NCI-H2081 treated with DMSO at 0.1 percent for 48 hours (cell line): ENCODE measurements at places on chromosomes 2 and 18.

GRCh38 chr18:53531896-53532295, 692.6 kb downstream of the MBD2 start:
- DNase-seq: no peak

- no peak for DNase-seq
These were observed 9.8 kb upstream of the FZD5 start for GRCh38 chr2:207779523-207779922.

- DNase-seq: no peak
These were observed 29.2 kb downstream of the NIFK start for GRCh38 chr2:121707344-121707919.

GRCh38 chr2:228273159-228273558, 91.7 kb upstream of the SPHKAP start:
- DNase-seq: no peak

GRCh38 chr2:105834931-105835330, 90.2 kb downstream of the NCK2 start:
- DNase-seq: no peak

- no peak for DNase-seq
These were observed 133.4 kb downstream of the SS18 start for GRCh38 chr18:25957017-25957416.

- no peak for DNase-seq
These were observed 211.8 kb downstream of the SLC8A1 start for GRCh38 chr2:40240070-40240469.

- DNase-seq: no peak
These were observed at the start of gene ZEB2 for GRCh38 chr2:144519934-144520731. Gene ZEB2 (minus strand): TSS chr2:144520119. CDS start chr2:144517350, 2,769 bp downstream.

GRCh38 chr18:22309191-22309590, 108.5 kb downstream of the CTAGE1 start:
- DNase-seq: no peak

GRCh38 chr2:48600204-48600813, 17.3 kb upstream of the GTF2A1L start:
- peak; percentile 6 for DNase-seq

GRCh38 chr2:180456801-180457200, 449.7 kb upstream of the CWC22 start:
- DNase-seq: no peak

DNA sequence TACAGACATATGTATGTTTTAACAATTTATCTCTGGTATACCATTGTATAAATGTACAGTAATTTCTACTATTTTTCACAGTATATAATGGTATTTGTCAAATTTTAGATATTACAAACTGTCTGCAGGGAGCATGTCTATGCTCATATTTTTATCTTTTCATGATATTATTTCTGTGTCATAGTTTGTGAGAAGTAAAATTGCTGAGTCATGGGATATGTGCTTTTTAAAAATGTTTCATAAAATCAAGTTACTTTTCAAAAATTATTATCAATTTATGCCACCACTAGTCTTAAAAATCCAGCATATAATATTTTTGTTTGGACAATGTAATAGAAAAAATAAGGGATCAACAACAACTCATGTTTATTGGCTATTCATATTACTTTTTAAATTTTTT, 9.1 kb upstream of the ZNF804A start:
- no peak for DNase-seq

GRCh38 chr2:124704071-124704925, 679.2 kb downstream of the CNTNAP5 start:
- DNase-seq: no peak

DNA sequence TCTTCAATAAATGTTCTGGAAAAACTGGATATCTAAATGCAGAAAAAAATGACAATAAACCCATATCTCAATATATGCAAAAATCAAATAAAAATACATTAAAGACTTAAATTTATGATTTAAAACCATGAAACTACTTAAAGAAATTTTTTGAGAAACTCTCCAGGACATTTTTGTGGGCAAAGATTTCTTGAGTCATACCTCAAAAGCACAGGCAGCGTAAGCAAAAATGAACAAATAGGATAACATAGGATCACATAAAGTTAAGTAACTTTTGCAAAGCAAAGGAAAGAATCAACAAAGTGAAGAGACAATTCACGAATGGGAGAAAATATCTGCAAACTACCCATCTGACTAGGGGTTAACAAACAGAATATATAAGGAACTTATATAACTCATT, 1545.5 kb downstream of the SUCLG1 start:
- DNase-seq: no peak

DNA sequence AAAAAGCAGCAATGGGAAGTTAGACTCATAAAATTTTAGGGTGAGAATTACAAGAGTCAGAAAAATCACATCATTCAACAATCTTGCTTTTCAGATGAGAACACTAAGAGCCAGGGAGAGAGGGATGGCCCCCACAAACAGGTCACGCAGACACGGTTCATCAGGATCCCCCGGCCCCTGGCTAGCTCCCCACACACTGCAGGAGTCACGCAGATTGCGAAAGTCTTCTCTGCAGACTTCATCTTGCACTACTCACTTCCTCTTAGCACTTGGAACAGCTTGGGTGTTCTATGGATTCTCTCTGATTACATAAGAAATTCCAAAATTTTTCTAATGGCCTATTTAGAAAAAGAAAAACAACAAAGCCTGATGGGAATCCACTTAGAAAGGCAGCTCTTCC, 21.6 kb upstream of the SULT1C2 start:
- DNase-seq: no peak

DNA sequence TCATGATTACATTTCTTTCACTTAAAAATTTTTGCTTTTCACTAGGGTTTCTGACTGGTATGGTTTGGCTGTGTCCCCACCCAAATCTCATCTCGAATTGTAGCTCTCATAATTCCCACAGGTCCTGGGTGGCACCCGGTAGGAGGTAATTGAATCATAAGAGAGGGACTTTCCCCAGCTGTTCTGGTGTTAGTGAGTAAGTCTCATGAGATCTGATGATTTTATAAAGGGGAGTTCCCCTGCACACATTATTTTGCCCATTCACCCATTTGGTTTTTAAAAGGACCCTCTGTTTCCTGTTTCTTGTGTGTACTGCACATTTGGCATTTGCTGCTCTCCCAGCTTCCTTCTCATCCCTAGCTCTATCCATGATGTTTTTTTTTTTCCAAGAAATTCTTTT, 27.8 kb upstream of the NETO1 start:
- DNase-seq: no peak

- DNase-seq: no peak
These were observed 57.4 kb downstream of the SP100 start for GRCh38 chr2:230473378-230473777.

- DNase-seq: no peak
These were observed 102.9 kb upstream of the HAAO start for GRCh38 chr2:42895134-42895790.

- DNase-seq: no peak
These were observed 24.1 kb downstream of the ODC1 start for GRCh38 chr2:10424051-10424450.
